Smooth muscle cell of the coronary artery (primary cell): ENCODE measurements at places on chromosomes 2 and 18. TPM values are rescaled to one million over a fixed set of nuclear protein-coding genes. Genes with fewer than 3 reads are reported as not detected.

Gene ADD2
- under 0.01 and 0.35 TPM in 2 replicates for total RNA-seq

Gene REG3A
- total RNA-seq, result not detected in 2 replicates

Gene UGT1A8
- total RNA-seq, result under 0.01 and 0.08 TPM in 2 replicates

Gene TMEM169
- 0.30 and 0.47 TPM in 2 replicates for total RNA-seq

Gene MOCOS
- 0.68 and 4.7 TPM in 2 replicates for total RNA-seq

Gene LOXL3
- total RNA-seq, result 25.5 and 62.8 TPM in 2 replicates

Gene ITGB6
- total RNA-seq, result 0.15 TPM in 1 of 2 replicates, not detected in the other

Gene CAPN13
- not detected in 2 replicates for total RNA-seq

Gene VWA3B
- not detected in 2 replicates for total RNA-seq

Gene HOXD1
- total RNA-seq, result not detected in 2 replicates

Gene NPAS2
- 6.4 and 11.0 TPM in 2 replicates for total RNA-seq

Gene LCT
- total RNA-seq, result under 0.01 TPM in 1 of 2 replicates, not detected in the other

Gene DUSP2
- total RNA-seq, result 0.12 and 0.38 TPM in 2 replicates

Gene LRRC30
- not detected in 2 replicates for total RNA-seq

Gene CFC1
- not detected in 2 replicates for total RNA-seq

Gene AUP1
- 78.0 and 99.1 TPM in 2 replicates for total RNA-seq

Gene SIX2
- 0.38 and 0.47 TPM in 2 replicates for total RNA-seq

Gene CIAO1
- 49.0 and 70.7 TPM in 2 replicates for total RNA-seq

Gene SIX3
- not detected in 2 replicates for total RNA-seq

Gene TMEM247
- total RNA-seq, result not detected in 2 replicates

Gene UGT1A7
- total RNA-seq, result not detected in 2 replicates

Gene SLC14A1
- total RNA-seq, result 4.4 and 225 TPM in 2 replicates

Gene CDK5R2
- total RNA-seq, result 0.08 TPM in 1 of 2 replicates, not detected in the other

Gene SLC40A1
- total RNA-seq, result 28.9 and 359 TPM in 2 replicates

Gene TFCP2L1
- not detected in 2 replicates for total RNA-seq

Gene FBXO11
- total RNA-seq, result 40.4 and 44.6 TPM in 2 replicates

Gene UGT1A5
- not detected in 2 replicates for total RNA-seq

Gene FER1L5
- 0.30 and 0.70 TPM in 2 replicates for total RNA-seq

Gene SH3BP4
- 11.2 and 53.3 TPM in 2 replicates for total RNA-seq

Gene INHBB
- total RNA-seq, result 0.08 and 0.70 TPM in 2 replicates

Gene C2orf72
- under 0.01 and 0.23 TPM in 2 replicates for total RNA-seq

Gene RASGRP3
- 2.9 and 4.1 TPM in 2 replicates for total RNA-seq

Gene EIF5B
- 22.8 and 23.9 TPM in 2 replicates for total RNA-seq

Gene POTEC
- total RNA-seq, result 0.12 TPM in 1 of 2 replicates, not detected in the other

Gene LRP1B
- total RNA-seq, result 0.12 TPM in 1 of 2 replicates, not detected in the other

Gene RAD51AP2
- total RNA-seq, result under 0.01 TPM in 1 of 2 replicates, not detected in the other

Gene IGFBP5
- total RNA-seq, result 68.3 and 246 TPM in 2 replicates

Gene CRYGD
- not detected in 2 replicates for total RNA-seq

Gene PRKAG3
- 4.1 TPM in 1 of 2 replicates, not detected in the other for total RNA-seq

Gene CYBRD1
- 132 and 521 TPM in 2 replicates for total RNA-seq

Gene ANKRD30B
- total RNA-seq, result 0.15 and 0.23 TPM in 2 replicates

Gene TTN
- total RNA-seq, result 0.12 and 0.38 TPM in 2 replicates

Gene CAMKMT
- 4.3 and 5.3 TPM in 2 replicates for total RNA-seq

Gene DOCK10
- 1.3 and 28.9 TPM in 2 replicates for total RNA-seq

Gene DSG4
- not detected in 2 replicates for total RNA-seq

Gene FBLN7
- total RNA-seq, result 4.0 and 4.6 TPM in 2 replicates

Gene SLC25A12
- total RNA-seq, result 13.2 and 14.4 TPM in 2 replicates

Gene RAB6D
- under 0.01 TPM in 1 of 2 replicates, not detected in the other for total RNA-seq

Gene ASAP2
- total RNA-seq, result 18.6 and 48.1 TPM in 2 replicates

Gene CAPN14
- 0.08 and 0.12 TPM in 2 replicates for total RNA-seq

Gene CYS1
- 0.45 and 1.6 TPM in 2 replicates for total RNA-seq

Gene FNDC4
- 15.9 and 31.8 TPM in 2 replicates for total RNA-seq

Gene MAP3K2
- 11.9 and 28.0 TPM in 2 replicates for total RNA-seq
